Progenitor cell of endocrine pancreas (in vitro differentiated cells): ENCODE measurements at places on chromosomes 2 and 18.

- DNase-seq = no peak
Measured at GRCh38 chr2:143696651-143697050, 567.4 kb downstream of the ARHGAP15 start.

- DNase-seq = no peak
Measured at GRCh38 chr2:173214213-173214612, 138.6 kb downstream of the MAP3K20 start.

- no peak for DNase-seq
Measured at GRCh38 chr2:112814278-112814677, 22.3 kb downstream of the IL1B start.

DNA sequence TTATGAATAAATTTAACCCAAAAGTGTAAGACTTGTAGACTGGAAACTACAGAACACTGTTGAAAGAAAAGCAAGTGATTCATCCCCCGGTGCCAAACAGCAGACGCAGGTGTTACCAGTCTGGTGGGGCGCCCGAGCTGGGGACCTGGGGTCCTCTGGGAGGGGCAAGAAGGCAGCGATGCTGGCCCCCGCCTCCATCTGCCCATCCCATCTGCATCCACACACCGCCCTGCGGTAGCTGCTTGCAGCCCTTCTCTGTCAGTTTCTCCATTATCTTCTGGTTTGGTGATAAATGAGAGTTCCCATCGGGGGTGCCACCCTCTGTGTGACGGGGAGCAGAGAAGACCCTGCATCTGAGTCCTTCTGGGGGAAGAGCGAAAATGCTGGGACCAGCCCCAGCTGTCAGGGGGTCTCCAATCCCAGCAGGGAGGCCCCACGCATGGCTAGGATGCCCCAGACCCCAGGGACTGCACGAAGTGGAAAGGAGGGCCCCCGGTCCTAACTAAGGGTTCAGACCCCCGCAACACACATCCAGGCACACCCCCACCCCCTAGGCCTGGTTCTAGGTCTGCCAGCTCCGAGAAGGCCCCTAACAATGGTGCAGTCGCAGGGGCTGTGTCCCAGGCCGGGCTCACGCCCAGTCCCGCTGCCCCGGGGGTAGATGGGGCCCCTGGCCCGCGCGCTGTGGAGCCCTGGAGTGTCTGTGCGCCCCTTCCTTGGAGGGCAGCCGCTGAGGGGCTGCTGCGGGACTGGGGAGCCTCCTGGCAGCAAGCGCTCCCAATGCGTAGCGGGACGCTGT lies 686 bp upstream of the RGPD8 start:
- DNase-seq = no peak

GRCh38 chr18:70653671-70654070 lies 364.8 kb downstream of the SOCS6 start:
- no peak for DNase-seq

- DNase-seq = no peak
Measured at GRCh38 chr18:5463831-5464230, 80.0 kb downstream of the EPB41L3 start.

- DNase-seq = no peak
Measured at GRCh38 chr2:28361991-28362710, 30.5 kb upstream of the FOSL2 start.

DNA sequence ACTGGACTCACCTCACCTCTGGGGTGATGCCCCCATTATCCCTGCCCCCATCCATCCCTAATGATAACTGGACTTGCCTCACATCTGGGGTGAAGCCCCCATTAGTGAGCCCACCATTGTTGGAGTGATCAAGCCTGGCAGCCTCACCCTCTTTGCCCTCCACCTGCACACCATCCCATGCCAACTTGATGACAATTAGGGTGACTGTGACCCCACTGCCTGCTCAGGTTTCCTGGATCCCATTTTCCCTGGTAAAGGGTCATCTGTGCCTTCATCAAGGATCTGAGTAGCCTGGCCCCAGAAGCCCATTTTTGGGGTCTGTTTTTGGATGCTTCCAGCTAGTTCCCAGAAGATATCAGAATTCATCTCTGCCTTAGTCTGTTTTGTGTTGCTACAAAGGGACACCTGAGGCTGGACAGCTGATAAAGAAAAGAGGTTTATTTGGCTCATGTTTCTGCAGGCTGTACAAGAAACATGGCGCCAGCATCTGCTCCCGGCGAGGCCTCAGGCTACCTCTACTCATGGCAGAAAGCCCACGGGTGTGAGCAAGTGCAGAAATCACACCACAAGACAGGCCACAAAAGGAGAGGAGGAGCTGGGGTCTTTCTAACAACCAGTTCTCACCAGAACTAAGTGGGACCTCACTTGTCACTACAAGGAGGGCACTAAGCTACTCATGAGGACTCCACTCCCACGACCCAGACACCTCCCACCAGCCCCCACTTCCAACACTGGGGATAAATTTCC lies 196.4 kb upstream of the TWIST2 start:
- DNase-seq = no peak

GRCh38 chr18:48699761-48700160 lies 160.9 kb downstream of the CTIF start:
- no peak for DNase-seq

DNA sequence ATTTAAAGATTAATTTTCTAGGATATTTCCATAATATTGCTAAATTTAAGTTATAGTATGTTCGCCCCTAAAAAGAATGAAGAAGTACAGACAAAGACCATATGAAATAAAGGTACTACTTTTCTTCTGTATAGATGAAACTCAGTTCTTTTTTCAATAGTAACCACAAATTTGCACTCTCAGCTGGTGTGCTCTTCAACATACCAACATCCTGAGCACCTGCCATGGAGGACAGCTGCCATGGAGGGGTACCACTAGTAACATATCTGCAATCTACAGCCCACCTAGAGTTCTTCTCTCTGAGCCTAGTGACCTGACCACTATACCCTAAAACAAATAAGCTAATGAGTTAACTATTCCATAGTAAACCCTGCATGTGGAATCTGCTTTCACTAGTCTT lies 36.8 kb upstream of the ERCC3 start:
- no peak for DNase-seq

- no peak for DNase-seq
Measured at GRCh38 chr2:19675856-19676460, 225.8 kb downstream of the TTC32 start.

DNA sequence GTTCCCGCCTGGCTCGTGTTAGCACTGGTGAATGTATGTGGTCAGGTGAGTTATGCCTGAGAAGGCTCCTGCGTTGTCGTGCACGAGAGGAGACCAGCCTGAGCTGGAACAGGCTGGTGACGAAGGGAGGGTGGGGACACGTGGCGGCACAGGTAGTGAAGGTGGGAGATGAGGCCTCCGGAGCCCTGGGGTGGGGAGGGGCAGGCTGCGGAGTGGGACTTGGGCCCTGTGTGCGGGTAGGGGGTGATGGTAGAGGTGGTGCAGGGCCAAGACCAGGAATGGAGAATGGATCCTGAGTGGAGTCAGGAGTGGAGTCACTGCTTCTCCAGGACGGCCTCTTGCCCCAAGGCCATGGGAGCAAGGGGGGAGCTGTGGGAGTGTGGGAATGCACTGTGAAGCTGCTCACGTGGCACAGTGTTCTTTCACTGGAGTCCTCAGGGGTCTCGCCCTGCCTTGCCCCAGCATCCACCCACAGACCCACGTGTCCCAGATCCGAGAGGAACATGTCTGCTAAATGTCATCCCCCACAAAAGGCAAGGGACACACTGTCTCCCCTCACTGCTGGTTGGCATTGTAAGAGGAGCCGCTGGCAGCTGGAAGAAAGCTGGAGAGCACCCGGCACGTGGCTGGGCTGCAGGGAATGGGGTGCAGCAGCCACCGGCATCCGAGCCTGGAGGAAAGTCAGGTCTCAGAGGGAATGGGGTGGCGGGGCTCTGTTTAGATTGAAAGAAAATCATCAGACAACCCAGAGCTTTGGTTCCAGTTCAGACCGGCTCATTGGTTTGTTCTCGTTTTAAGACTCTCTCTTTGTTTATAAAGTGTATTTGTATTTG lies 63.7 kb downstream of the CYP26B1 start:
- DNase-seq = no peak

DNA sequence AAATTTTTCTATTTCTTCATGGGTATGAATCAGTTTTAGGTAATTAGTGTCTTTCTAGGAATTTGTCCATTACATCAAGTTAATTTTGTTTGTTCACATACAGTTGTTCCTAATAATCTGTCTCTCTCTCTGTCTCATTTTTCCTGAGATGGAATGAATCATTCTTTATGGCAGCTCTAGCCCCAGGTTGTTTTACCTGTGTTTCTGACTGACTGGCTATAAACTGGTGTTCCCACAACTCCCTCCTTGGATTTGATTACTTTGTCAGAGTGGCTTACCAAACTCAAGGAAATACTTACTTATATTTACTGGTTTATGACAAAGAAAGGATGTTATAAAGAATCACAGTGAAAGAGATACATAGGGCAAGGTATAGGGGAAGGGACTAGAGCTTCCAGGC lies 15.1 kb downstream of the ADNP2 start:
- DNase-seq = no peak

DNA sequence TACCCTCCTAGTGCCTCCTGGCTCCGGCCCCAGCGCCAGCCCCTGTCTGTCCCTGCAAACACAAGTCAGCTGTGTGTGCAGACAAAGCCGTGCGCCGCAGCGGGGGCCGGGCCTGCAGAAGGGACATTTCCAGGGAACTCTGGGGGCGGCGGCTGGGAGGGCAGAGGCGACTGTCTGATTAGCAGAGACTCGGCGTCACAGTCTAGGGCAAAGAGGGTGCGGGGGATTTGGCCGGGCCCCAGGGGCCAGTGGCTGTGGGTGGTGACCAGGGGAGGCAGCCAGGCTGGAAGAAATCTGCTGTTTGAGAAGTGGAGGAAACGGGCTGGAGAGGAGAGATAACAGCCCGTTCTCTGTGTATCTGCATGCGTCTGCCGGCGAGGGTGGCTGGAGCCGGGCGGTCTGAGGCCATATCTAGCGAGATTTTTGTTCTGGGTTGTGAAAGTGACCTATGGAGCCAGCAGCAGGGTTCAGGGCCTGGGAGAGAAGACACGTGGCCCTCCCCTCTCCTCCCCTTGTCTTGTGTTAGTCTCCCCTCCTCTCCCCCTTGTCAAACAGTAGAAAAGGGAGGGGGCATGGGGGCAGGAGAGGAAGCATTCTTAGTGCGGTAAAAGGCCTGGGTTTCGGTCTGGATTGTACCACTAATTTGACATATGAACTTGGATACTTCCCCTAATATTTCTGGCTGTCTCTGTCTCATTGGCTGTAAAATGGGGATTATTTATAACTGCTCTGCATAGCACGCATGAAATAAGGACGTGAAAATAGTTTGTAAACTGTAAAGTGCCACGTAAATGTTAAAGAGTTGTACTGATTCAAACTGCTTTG lies 169.4 kb downstream of the SMAD7 start:
- peak; percentile 34 for DNase-seq

DNA sequence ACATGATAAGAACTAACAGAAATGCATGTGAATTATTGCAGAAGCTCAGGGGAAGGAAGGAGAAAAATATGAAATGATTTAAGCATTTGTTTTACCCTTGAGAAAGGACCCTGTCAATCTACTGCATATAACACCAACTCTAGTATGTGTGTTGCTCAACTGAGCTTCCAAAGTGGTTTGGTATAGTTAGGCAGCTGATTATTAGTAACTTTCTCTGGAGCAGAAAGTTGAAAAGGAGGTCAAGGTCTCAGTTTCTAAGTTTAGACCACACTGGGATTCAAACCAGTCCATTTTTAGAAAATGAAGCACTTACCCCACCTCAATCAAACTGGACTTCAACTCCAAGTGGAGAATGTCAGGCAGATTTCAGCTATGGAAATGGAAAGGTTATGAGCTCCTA lies 123.3 kb upstream of the CDC42EP3 start:
- no peak for DNase-seq

- no peak for DNase-seq
Measured at GRCh38 chr18:31419457-31419932, 28.0 kb upstream of the DSG3 start.

DNA sequence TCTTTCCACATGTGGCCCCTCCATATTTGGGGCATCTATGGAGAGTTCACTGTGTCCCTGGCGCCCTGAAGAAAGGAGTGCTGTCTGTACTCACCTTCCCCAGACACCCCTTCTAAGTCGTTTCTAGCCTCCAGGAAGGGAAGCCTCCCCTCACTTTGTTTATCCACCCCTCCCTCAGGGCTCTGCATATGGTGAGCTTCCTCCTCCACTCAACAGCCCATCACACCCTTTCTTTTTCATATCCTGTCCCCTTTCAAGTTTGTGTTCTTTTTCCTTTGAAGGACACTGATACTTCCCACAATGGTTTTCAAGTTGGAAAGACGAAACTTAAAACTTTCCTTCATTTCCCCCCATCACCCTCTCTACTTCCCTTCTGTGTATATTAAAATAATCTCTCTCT lies 291.4 kb upstream of the POU3F3 start:
- no peak for DNase-seq

GRCh38 chr2:95374921-95375471 lies 27.5 kb upstream of the FAHD2A start:
- no peak for DNase-seq

DNA sequence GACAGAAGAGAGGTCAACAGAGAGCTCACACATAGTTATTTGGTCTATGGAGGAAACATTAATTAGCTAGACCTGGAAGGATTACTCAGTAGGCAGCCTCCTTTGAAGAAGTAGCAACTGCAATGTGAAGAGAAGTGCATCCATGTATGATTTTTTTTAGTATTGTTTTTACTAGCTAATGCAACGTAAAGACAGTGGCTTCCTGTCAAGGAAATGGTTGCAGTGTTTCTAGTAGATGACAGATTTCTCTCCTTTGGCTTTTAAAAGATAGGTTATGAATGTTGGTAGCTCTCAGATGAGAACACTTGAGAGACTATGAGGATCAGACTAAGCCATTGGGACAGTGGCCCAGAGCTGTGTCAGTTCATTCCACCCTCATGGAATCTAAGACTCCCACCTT lies 175.8 kb downstream of the AGPS start:
- DNase-seq = no peak

DNA sequence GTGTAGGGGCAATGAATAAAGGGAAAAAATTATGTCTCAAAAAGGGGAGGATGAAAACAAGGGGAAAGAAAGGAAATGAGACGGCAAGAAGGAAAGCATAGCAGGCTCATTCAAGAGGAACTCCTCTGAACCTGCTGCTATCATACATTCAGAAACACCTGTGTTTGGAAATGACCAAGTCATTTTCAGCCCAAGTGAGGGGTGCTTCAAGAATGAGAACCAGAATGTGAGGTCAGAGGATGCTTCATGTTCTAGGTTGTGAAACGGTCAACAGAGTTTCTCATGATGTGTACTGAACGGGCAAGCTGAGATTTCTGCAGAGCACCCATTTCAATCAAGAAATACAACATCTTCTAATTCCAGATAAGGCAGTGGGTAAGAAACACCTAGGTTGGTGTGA lies 1367.2 kb upstream of the CELF4 start:
- no peak for DNase-seq

- DNase-seq = no peak
Measured at GRCh38 chr18:3889803-3890202, 439.8 kb downstream of the TGIF1 start.

DNA sequence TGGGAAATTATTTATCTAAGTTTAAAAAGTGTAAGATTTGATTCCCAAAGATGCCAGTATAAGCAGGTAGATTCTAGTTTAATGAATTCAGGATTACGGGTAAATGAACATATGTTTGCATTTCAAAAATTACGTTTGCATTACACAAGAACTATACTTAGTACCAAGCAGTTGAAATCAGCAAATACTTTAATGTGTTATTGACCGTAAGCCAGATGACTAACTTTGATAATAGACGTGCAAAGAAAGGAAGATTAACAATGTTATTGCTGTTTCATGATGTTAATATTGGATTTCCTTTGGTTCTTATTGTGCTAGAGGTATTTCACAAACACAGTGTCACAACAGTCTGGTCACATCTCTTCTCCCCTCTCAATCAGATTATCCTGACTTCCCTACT lies 294.7 kb downstream of the TDRD15 start:
- DNase-seq = no peak
